Activated CD4-positive, alpha-beta T cell treated with anti-CD3 and anti-CD28 coated beads, Interleukin-2, Interleukin-4, amounts not matched to agents 100 ng/mL and 50 ng/mL, durations not matched to agents 16 hours and 8 hours (primary cell): ENCODE measurements at places on chromosomes 13 and 19.

- no peak for DNase-seq
Observed at GRCh38 chr19:19533841-19534240, 4.2 kb upstream of the CILP2 start.

- no peak for DNase-seq
Observed at GRCh38 chr13:39910041-39910440, 254.6 kb downstream of the COG6 start.

- no peak for DNase-seq
Observed at GRCh38 chr13:75660694-75661093, 24.6 kb downstream of the LMO7 start.

DNA sequence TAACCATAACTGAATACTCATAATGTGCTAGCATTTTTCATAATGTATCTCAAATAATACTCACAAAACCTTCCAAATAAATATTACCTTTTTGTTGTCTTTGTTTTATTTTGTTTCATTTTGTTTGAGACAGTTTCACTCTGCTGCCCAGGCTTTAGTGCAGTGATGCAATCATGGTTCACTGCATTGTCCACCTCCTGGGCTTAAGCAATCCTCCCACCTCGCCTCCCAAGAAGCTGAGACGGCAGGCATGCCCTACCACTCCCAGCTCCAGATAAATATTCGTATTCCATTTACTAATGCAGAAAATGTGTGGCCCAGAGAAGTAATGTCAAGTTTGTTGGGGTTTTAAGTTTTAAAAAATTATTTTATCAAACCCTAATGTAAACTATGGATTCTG lies 739.1 kb downstream of the GPC5 start:
- no peak for DNase-seq

DNA sequence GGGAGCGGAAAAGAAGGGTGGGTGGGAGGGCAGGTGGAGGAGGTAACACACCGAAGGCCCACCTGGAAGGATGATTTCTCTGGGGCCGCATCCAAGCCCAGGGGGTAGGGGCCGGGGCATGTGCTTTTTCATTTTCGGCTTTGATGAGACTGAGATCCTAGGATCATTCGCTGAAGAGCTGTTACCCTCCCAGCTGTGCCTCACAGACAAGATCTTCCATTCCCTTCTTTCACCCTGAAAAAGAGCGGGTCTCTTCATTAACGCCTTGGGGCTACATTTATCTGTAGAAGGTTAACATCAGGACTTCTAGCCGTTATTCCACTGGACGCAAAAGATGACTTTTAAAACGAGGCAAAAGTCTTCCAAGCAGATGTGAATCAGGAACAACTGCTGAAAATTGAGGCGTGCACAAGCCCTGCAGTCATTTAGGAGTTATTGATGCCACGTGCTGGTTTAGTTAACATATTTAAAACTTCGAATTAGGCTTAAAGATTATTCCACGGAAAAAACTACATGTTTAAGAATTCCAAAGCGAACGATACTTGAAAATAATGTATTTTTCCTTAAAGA lies 1.1 kb downstream of the LMO7 start:
- DNase-seq = no peak
